ENCODE measurements at places on chromosomes 3 and 15.

GRCh38 chr3:108524537-108524936 is 14.1 kb upstream of the MYH15 start:
- no peak for DNase-seq

DNA sequence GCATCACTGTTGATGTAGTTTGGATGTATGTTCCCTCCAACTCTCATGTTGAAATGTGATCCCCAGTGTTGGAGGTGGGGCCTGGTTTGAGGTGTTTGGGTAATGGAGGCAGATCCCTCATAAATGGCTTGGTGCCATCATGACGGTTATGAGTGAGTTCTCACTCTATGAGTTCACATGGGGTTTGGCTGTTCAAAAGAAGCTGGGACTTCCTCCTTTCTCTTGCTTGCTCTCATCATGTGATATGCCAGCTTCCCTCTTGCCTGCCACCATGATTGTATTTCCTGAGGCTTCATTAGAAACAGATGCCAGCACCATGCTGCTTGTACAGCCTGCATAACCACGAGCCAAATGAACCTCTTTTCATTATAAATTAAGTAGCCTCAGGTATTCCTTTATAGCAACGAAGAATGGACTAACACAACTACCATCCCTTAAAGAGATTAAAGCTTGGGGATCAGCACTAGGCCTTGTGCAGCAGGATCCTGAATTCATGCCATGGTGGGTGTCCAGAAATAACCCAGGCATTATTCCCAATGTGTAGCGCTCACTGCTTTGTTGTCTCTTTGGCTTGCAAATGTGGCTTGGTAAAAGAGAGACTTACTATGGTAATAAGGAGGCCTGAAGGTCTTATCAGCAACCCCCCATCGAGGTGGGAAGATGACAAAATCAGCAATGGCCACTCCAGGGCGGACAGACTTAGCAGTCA is 41.9 kb downstream of the NDUFB4 start:
- no peak for DNase-seq

- no peak for DNase-seq
Observed at GRCh38 chr15:29131840-29132420, 137.7 kb downstream of the NSMCE3 start.

GRCh38 chr3:99634881-99635280 is 3.5 kb upstream of the COL8A1 start:
- no peak for DNase-seq

GRCh38 chr15:90697175-90697574 is 20.0 kb upstream of the BLM start:
- no peak for DNase-seq

DNA sequence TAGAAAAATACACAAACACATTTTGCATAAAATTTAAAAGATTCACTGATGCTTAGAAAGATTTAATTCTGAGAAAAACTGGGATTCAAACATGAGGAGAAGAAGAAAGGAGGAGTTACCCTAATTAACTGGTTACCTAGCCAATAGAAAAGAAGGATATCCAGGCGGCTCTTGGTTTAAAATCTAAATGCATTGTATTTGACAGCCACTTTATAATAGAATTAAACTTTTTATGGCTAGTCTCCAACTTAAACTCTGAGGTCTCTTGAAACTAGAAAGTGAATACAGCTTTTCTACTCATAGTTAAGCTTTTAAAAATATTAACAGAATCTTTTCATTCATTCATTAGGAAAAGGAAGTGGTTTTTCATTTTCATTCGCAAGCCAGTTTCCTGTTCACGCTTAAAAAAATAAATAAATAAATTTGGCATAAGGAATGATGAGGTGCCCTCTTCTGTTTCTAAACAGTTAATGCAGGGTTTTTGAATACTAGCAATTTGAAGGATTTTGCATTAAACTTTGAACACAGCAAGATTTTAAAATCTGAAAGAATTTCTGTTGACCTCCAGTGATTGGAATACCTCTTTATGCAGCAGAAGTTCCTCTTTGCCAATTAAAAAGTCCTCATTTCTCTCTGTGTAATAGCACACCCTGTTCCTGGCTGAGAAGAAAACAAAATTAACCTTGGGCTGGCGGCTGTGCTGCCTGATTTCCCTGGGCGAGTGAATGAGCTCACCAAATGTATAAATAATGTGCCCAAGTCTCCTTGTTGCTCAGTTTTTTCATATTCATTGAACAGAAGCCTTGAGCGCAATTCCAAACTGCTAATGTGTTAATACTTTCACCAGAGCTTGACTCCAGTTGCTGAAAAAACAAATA is 105.1 kb downstream of the ZMAT3 start:
- DNase-seq, result no peak

DNA sequence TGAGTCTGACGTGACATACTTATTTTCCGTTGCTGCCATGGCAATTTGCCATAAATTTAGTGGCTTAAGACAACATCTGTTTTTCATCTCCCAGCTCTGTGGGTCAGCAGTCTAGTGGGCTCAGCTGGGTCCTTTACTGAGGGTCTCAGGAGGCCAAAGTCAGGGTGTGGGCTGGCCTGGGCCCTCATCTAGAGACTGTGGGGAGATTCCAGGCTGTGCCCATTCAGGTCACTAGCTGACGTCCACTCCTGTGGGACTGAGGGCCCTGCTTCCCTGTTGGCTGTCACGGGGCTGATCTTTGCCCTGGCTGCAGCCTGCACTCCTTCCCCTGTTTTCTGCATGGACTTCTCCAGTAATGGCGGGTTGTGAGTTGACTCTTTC is 19.1 kb downstream of the FGD5 start:
- no peak for DNase-seq

Data from activated gamma-delta T cell treated with anti-CD3 and anti-CD28 coated beads, Interleukin-2, amount 50 U/mL, for 16 hours (primary cell).